ENCODE measurements at places on chromosomes 2 and 18.

GRCh38 chr2:44731505-44731904 is 210.0 kb upstream of the SIX3 start:
- no peak for DNase-seq

DNA sequence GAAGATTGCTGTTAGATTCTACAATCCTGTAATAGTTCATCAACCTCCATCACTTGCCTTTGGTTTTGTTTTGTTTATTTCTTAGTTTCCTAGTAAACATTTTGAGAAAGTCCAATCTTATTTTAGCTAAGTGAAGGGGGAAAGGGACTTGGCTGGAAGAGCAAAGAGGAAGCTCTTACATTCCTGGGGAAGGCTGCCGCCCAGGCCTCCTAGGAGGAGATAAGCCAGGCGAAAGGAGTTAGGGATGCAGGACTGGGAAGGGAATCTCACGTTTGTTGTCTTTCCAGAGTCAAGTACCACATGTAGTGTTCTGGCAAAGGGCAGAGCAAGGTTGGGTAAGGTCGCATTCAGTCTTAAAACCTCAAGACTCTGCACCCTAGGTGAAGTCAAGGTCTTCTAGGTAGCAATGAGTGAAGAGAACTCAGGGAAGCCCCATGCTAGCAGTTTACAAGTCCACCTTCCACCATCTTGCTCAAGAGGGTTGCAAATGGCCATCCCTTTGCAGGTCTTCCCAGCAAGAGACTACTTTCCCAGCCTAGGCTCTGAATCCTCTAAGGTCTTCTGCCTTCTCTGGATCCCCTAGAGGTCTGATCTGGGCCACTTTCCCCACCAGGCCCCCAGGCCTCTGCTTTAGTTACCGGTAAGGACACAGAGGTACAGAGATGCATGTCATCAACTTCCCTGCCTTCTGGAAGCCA is 320.7 kb downstream of the CYP26B1 start:
- no peak for DNase-seq

GRCh38 chr2:215535125-215535668 is 99.3 kb upstream of the FN1 start:
- no peak for DNase-seq

GRCh38 chr18:48541026-48541746 is 2.4 kb downstream of the CTIF start:
- DNase-seq = peak; percentile 52

GRCh38 chr2:154623819-154624218 is 74.7 kb upstream of the KCNJ3 start:
- DNase-seq = peak; percentile 17

DNA sequence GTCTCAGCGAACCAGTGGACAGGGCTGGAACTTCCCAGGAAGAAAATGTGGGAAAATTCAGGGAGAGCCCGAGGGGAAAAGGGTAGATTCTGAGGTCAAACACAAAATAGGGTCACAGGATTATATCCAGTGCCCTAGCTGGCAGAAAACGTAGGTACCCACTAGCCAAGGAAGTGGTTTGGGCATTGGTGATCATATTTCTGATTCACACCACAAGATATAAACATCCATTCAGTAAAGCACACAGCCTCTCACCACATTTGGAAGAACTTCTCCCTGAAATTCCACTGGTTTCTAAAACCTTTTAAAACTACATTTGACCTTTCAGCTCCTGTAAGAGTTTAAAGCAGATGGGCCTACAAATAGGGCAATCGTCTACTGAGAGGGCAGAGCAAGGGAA is 186.9 kb downstream of the TTC32 start:
- DNase-seq = no peak

DNA sequence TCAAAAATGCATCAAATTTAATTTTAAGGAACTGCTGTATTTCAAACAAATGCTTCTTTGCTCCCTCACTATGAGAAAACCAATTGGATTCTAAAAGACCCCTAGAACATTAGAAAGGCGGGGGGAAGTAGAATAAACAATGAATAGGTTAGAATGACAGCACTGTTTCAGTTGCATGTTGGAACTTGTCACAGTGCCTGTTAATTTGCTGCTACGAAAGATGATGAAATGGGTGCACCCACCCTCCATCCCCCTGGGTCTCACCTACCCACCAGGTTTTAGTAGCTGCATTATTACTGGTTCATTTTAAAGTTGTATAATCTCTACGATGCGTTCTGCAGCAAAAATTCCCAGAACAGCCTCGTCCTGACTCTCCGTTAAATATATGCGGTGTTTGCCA is 193.0 kb upstream of the COPS8 start:
- DNase-seq = no peak

DNA sequence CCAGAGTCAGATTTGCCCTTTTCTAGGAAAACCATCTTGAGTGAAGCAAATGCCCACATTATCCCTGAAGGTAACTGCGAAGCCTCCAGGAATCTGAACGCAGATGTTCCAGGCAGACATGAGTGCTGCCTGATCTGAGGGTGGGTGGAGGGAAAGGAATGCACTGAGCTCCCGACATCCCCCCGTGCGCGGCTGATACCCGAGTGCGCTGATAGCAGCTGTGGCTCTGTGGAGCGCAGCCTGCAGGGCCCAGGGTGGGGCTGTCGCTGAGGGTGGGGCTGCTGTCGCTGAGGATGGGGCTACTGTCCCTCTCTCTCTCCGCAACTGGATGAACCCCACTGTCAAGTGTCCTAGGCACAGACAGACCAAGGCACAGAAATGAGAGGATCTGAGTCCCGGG is 82.4 kb downstream of the GFPT1 start:
- DNase-seq = no peak

GRCh38 chr2:86078774-86079545 is 26.7 kb downstream of the POLR1A start:
- peak; percentile 23 for DNase-seq

- DNase-seq = no peak
Observed at GRCh38 chr18:28666216-28666615, 489.3 kb upstream of the CDH2 start.

GRCh38 chr18:79871026-79871390 is 73.3 kb downstream of the KCNG2 start:
- no peak for DNase-seq

DNA sequence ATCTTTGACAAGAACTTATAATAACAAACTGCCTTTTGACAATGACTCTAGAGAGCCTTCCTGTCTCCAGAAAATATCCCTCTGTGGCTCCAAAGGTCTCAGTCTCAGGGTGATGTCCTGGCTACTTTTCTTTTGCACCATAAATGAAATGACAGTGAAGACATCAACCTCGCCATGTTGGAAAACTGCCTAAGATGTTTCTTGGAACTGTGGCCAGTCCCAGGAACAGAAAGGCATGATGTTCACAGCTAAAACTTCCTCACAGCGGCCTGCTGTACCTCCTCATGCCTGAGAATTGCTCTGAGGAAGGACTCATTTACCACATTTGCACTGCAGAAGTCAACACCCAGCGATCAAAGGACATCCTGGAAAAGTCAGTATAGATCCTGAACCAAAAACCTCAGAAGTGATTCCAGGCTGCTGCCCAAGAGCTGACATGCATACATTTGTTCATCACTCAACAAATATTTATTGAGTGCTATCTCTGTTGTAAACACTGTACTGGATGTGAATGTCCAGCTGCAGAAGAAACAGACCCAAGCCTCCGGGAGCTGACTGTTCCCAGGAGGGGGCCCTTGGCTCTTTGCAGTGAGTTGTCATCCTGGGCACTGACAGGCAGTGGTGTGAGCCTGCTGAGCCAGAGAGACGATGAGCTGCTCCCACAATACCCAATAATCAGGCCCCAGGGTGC is 64.3 kb upstream of the ACSL3 start:
- no peak for DNase-seq

- DNase-seq = no peak
Observed at GRCh38 chr2:191854382-191855372, 7.8 kb upstream of the CAVIN2 start.

DNA sequence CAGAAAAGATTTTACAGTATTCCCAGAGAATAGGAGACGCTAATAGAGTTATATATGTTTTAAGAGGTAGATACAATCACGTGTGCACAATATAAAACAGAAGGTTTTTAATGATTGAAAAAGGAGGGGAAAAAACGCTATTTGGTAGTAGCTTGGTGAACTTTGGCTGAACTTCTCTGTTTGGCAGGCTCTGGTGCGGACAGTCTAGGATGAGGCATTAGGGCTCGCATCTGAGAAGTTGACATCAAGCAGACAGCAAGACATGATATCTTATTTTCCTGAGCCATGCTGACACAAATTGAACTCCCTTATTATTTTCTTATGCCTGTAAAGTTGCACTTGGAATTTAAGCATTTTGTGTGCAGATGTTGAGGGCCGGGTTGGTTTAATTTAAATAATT is 176.6 kb downstream of the EN1 start:
- no peak for DNase-seq

- DNase-seq = peak; percentile 16
Observed at GRCh38 chr2:13018490-13018889, 301.8 kb downstream of the TRIB2 start.

DNA sequence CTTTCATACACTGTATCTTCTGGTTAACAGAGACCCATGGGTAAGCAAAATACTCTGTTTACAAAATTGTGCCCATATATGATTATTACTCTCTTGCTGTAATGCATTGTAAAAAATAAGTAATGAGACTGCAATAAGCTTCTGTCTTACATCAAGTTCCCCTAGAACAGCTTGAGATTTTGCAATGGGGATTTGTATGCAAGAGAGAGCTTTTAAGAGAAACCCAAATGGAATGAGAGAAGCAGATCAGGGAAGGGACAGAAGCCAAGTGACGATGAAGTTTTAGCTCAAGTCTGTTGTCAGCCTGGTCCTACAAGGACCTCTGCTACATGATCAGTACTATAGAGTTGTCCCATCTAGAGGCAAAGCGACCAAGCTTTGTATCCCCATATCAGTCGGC is 218.1 kb upstream of the VWC2L start:
- DNase-seq = no peak

GRCh38 chr2:191696001-191696400 is 18.1 kb downstream of the NABP1 start:
- DNase-seq = no peak

GRCh38 chr2:226037526-226037925 is 638.0 kb downstream of the NYAP2 start:
- DNase-seq = no peak

DNA sequence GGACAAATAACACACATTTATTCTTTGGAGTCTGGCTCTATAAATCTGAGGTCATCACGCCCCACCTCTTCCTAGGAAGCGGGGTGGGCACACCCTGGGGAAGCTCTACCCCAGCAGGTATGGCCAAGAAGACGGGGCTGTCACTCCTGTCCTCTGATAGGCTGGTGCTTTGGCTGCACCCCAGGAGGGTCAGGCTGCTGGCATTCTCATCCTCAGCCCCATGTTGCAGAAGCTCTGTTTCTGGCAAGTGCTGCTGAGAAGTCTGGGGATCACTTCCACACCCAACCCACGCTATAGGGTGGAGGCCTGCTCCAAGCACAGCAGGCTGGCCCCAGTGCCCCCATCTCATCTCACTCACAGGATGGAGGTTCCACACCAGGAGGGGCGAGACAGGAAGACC is 17.6 kb downstream of the ARHGEF4 start:
- DNase-seq = no peak

GRCh38 chr2:205401511-205401910 is 280.8 kb upstream of the NRP2 start:
- DNase-seq = no peak

- DNase-seq = no peak
Observed at GRCh38 chr18:11794195-11794594, 57.0 kb upstream of the CHMP1B start.

GRCh38 chr18:50832754-50833153 is 12.9 kb upstream of the MRO start:
- DNase-seq = no peak

DNA sequence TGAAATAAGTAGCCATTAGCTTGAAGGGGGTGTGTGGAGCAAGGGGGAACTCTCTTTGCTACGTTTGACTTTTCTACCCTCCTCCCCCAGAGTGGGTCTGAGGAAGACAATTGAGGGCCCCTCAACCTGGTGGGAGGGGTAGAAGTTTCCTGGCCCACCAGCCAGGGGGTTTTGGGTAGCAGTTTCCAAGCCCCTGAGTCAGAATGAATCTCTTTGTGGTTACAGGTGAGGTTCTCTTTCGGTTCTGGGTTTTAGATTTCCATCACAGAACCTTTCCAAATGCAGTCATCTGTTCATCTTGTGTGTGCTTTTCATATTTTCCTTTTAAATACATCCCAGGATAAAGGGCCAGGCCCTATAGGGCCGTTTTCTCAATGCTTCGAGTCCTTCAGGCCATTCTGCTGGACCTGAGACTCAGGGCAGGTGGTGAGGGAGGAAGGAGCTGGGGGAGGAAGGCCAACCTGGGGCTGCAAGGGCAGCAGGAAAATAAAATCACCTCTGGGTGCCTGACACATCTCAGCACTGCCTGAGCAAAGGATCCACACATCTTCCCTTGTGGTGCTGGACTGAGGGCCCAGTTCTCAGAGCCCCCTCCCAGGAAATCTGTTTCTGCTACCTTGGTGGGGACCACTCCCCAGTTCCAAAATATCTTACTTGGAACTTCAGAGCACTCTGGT is 4.7 kb downstream of the LBH start:
- DNase-seq = no peak

DNA sequence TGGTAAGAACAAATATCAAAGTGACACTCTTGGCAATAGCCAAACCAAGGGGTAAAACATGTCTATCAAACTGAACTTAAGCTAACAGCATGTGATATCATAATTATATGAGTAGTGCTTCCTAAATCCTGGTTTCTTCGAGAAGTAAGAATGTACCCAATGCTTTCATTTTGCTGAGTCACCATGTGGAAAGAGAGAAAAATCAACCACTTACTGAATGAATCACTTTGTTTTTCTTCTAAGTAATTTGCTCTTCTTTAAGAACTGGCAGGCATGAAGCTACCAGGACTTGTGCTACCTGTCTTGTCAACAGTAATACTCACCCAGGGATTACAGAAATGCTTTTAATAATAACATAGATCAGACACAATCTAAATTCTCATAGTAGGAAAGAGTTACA is 19.0 kb upstream of the DUSP19 start:
- peak; percentile 24 for DNase-seq

GRCh38 chr2:28516950-28517349 is 21.1 kb downstream of the PLB1 start:
- peak; percentile 53 for DNase-seq

DNA sequence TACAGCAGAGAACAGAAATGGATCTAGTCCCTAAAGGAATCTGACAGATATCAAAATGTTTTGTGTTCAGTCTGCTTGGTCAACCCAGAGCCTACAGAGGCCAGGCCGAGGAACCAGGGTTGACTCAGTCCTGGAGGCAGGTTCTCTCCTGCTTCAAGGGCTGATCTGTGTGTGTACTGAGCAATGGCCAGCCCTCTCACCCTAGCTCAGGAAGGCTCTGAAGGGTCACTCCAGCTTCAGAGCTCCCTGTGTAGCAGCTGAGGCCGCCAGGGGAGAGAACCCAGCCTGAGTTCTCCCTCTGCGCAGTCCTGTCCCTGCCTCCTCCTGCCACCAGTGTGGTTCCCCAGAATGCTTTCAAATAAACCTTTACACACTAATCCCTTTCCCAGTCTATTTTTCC is 41.1 kb downstream of the NEURL3 start:
- DNase-seq = no peak

DNA sequence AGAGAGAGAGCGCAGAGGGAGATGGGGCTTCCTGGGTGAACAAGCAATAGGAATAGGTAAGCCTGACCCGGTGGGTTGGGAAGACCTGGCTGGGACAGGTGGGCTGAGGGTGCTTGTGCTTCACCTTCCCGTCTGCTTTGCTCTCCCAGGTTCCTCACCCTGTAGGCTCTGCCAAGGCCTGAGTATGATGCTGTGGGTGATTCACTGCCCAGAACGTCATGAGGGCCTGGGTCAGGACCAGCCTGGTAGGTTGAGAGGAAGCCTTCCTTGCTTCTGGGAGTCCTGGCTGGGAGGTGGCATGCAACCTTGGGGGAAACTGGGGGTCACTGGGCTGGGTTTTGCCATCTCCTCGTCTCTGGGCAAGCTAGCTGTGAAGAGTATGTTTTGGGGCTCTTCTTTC is 220.2 kb upstream of the APCDD1 start:
- no peak for DNase-seq

- DNase-seq = no peak
Observed at GRCh38 chr2:220811115-220811514, 761.0 kb downstream of the EPHA4 start.

All from hematopoietic multipotent progenitor cell treated with erythropoietin and hydrocortisone succinate and interleukin-3 and kit ligand, for 8 days (in vitro differentiated cells).